ENCODE measurements at places on chromosomes 13 and 19.

- no peak for DNase-seq
Measured at GRCh38 chr13:101978552-101979315, 423.1 kb downstream of the FGF14 start.

DNA sequence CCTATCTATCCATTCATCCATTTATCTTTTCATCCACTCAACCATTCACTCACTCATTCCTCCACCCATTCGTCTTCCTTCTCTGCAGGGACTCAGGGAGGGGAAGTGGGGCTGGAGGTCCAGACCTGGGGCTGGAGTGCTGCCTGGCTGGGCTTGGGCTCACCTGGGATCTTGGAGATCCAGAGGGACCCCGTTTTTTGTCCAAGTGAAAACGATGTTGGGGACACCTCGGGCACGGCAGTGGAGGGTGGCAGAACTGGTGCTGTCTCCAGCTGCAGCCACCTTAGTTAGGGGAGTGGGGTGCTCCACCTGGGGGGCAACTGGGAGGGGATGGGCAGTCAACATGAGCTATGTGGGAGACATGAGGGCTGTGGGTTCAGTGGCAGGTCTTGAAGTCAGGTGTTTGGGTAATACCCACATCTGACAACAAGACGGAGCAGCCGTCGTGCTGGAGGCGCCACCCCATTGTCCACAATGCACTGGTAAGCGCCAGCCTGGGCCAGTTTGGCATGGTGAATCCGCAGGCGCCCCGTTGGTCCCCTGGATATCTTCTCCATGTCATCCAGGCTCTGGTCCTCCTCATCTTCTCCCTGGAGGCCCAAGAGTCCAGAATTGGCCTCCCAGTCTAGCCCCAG, 10.2 kb downstream of the NPHS1 start:
- no peak for DNase-seq

GRCh38 chr19:38452430-38453366, 19.2 kb downstream of the RYR1 start:
- peak; percentile 38 for DNase-seq

- peak; percentile 74 for DNase-seq
Measured at GRCh38 chr13:25874907-25875306, 176.9 kb downstream of the SHISA2 start.

DNA sequence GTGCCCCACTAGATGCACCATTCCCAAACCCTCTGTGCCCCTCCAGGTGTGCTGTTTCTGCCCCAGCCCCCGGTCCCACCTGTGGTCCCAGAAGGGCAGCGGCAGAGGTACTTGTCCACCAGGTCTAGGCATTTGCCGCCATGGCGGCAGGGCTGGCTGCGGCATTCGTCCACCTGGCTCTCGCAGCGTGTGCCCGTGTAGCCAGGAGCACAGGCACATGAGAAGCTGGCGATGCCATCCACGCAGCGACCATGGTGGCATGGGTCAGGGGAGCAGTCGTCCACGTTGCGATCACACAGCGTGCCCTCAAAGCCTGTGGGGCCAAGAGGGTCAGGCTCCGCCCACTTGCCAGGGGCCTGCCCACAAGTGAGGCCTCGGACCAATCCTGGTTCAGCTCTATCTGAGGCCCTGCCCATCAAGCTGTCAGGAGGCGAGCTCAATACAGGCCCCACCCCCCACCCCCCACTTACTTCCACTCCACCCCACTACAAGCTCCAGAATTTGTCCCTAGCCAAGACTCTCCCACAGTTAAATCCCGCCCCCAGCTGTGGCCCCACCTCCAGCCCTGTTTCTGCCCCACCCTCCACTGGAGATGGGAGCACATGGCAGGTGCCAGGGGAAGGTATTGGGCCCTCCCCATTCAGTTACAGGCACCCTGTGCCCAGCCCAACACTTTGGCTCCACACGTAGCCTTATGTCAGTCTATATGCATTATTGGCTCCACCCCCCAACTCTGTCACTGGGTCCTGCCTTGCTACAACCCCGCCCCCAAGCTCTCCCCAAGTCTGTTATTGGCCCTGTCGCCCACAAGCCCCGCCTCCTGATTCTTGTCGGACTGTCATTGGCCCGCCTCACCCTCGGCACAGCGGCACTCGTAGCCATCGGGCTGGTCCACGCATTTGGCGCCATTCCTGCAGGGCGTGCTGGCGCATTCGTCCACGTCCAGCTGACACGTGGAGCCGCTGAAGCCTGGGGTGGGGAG, 13.5 kb downstream of the NOTCH3 start:
- peak; percentile 54 for DNase-seq

- DNase-seq: no peak
Measured at GRCh38 chr13:59873856-59874255, 289.9 kb downstream of the DIAPH3 start.

DNA sequence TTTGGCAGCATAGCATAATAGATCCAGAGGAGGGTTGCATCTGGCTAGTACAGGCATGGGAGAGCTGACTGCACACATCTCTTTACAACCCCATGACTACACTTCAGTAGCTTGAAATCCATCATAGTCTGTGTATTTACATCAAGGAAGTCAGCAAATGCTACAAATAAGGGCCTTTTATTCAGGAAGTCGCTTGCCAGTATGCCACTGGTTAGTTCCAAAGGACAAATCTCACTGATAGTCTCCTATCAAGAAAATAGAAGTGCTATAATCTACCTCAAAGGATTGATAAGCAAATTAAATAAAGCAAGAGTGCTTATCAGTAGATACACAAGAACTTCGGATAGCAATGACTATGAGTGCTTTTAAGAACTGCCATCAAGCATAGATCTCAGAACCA, 112.7 kb downstream of the KLF12 start:
- DNase-seq: no peak

- DNase-seq: no peak
Measured at GRCh38 chr13:101346161-101346560, 70.1 kb downstream of the NALCN start.

- DNase-seq: no peak
Measured at GRCh38 chr13:51905787-51906186, 44.0 kb downstream of the CCDC70 start.

- DNase-seq: no peak
Measured at GRCh38 chr19:32910094-32910493, 40.5 kb upstream of the SLC7A9 start.

- no peak for DNase-seq
Measured at GRCh38 chr13:40814803-40815202, 25.4 kb downstream of the SLC25A15 start.

- no peak for DNase-seq
Measured at GRCh38 chr19:28553005-28553404, 659.9 kb downstream of the UQCRFS1 start.

- peak; percentile 35 for DNase-seq
Measured at GRCh38 chr13:62360609-62361008, 945.0 kb upstream of the PCDH20 start.

- DNase-seq: peak; percentile 54
Measured at GRCh38 chr13:24274452-24275021, 34.8 kb upstream of the C1QTNF9 start.

DNA sequence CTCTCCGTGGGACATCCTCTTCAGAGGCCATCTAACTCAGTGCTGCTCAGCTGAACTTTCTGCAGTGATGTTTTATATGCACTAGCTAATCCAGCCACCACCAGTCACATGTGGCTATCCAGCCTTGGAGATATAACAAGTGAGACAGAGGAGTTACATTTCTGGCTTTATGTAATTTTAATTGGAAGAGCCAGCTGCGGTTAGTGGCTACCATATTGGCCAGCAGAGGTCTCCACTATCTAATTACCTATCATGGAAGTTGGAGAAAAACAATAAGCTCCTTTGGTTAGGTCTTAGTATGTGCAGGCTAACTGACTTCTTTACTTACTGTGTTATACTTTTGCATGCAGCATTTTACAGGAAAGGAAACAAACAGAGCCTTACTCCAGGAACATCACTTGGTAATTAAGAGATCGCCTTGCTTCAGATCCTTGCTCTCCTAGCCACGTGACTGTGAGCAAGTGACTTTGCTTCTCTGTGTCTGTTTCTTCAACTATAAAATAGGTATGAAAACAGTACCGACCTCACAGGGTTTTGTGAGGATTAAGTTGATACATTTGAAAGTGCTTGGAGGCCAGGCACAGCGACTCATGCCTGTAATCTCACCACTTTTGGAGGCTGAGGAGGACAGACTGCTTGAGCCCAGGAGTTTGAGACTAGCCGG, 1.6 kb upstream of the KLK10 start:
- DNase-seq: peak; percentile 60

- DNase-seq: no peak
Measured at GRCh38 chr19:53962887-53963431, at the start of gene CACNG8. Gene CACNG8, plus strand, starts transcription at chr19:53962937.

- no peak for DNase-seq
Measured at GRCh38 chr19:56218961-56219360, 16.9 kb downstream of the ZSCAN5C start.

- peak; percentile 47 for DNase-seq
Measured at GRCh38 chr13:24203811-24204210, 43.3 kb downstream of the SPATA13 start.

DNA sequence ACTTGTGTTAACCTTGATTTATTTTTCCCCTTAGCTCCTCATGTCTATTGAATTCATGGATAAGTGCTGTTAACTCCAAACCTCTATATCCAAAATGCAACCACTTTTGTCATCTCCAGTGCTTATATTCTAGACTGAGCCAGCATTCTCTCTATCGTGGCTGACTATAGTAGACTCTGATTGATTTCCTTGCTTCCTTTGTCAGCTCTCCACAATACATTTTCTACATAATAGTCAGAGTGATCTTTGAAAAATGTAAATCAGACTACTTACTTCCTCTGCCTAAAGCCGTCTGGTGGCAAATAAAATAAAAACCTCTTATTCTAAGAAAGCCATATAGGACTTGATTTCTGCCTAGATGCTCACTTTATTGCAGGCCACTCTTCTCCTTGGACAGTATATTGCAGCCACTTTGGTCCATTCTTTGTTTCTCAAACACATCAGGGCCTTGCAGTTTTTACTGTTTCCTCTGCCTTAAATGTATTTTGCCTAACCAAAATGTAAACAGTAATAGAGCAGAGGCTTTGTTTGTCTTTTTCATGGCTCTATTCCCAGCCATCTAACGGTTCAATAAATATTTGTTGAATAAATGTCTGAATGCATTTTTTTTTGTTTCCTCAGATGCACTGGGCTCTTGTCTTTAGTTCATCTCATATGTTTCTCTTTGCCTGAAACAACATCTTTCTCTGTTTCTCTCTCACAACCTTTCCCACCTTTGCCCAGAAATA, 243.6 kb upstream of the CSNK1A1L start:
- DNase-seq: no peak

- peak; percentile 28 for DNase-seq
Measured at GRCh38 chr19:5156231-5156986, 184.2 kb downstream of the PTPRS start.

DNA sequence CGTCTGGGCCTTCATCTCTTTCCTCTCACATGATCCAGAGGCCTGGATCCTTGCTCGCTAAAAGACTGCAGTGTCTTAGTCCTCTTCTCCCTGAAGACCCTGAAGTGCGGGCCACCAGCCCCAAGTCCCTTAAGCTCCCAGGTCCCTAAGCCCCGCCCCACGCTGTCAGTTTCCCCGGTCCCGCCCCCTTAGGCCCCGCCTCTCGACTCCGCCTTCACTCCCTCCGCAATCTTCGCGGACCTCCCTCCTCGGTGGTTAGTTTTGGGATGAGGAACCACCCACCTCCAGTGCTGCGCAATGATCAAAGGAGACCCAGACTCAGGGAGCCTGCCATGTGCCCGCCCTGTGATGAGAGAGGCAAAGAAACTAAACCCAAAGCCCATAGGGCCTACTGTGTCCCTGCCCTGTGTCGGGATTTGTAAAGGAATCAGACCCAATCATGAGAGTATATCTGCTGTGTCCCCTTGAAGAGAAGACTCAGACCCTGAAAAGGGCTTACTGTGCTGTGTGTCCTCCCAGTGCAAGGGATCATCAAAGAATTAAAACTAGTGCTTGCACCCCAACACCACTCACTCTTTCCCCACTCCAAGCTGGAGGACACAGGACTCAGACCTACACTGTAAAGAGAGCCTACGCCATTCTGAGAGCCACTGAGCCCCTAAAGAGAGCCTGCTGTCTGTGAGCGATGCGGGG, 3.0 kb upstream of the COX6B1 start:
- peak; percentile 88 for DNase-seq

DNA sequence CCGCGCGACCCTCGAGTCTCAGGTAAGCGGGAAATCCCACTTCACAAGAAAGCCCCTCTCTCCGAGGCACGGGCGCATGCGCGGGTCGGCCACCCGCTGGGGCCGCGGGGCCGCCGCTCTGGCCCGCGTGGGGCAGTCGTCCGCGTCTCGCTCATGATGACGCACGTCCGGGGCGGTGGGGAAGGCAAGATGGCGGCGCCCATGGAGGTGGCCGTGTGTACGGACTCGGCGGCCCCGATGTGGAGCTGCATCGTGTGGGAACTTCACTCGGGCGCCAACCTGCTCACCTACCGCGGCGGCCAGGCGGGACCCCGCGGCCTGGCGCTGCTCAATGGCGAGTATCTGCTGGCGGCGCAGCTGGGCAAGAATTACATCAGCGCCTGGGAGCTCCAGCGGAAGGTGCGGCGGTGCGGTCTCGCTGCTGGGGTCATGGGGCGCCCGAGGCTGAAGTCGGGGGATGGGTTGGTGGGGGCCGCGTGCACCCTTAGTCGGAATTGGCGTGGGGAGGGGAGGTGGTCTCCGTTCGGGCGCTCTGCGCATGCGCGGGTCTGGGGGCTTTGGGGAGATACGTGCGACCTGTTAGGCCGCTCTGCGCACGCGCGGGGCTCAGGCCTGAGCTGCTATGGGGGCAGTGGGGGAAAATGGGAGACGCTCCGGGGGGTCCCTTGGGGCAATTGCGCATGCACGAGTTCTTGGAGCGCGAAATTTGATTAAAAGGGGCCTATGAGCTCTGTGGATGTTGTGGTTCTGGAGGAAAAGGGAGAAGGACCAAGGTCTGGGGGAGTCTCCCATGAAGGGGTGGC, at the start of gene WDR18:
Gene WDR18, plus strand, starts transcription at position 181 of the 803 bp plus-strand sequence. Its CDS starts 9 bp downstream, at position 190.
- DNase-seq: peak; percentile 96

- peak; percentile 63 for DNase-seq
Measured at GRCh38 chr19:35963514-35963913, 27.3 kb downstream of the LRFN3 start.

DNA sequence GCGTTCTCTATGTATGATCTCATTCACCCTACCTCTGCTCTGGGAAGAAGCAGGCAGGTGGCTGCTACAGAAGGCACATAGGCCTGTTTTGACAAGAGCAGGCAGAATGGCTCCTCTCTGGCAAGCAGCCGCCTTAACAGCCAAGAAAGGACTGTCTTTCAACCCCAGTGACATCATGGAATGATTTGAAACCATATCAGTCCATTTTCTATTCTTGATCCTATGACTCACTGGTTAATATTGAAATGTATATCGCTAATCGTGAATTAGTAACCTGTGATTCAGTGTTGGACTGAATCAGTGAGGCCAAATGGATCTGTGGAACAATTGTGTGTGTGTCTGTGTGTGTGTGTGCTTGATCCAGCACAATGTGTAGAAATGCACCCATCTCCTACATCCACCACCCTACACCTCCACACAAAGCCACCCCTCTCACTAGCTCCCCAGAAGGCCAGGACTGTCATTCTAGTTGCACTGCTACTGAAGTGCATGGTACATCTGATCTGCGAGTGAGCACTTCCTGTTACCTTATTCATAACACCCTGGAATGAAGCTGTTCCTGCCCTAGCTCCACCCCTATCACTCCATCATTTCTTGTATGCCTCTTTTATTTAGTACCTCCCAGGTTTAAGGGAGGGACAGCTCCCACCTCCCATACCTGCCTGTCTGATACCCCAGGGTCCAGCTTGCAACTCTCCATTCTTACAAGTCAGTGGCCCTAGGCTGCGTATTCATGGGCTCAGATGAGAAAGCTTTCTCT, 460.0 kb downstream of the FOXO1 start:
- no peak for DNase-seq

- DNase-seq: no peak
Measured at GRCh38 chr13:40376867-40377535, 289.4 kb downstream of the FOXO1 start.

All from A673 (cell line).